Fibroblast of pulmonary artery (primary cell): ENCODE measurements at places on chromosomes 4 and X.

DNA sequence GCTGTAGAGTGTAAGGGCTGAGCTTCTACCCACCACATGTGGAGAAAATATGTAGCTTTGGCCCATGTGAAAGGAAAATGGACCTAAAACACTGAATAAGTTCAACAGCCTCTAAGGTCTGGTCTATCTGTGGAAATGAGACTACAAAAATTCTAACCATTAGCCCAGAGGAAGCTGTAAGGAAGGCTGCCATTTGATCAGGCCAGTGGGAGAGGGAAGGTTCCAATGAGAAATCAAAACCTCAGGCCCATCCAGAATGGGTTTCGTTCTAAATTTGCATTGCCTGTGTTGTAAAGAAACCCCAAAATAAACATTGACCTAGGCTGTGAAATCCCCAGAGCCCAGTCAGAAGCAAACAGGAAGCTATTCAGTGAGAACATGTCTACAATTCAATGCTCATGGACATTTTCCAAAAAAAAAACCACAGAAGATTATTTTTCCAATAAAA lies 320.4 kb upstream of the SLC7A11 start:
- DNase-seq = peak; percentile 71

- DNase-seq = peak; percentile 67
These were observed 126.8 kb downstream of the KLHL8 start for GRCh38 chr4:87093443-87094123.

- no peak for DNase-seq
These were observed 197.4 kb upstream of the TBL1X start for GRCh38 chrX:9267415-9267814.

- no peak for DNase-seq
These were observed 270.3 kb upstream of the CTSO start for GRCh38 chr4:156223985-156224384.

DNA sequence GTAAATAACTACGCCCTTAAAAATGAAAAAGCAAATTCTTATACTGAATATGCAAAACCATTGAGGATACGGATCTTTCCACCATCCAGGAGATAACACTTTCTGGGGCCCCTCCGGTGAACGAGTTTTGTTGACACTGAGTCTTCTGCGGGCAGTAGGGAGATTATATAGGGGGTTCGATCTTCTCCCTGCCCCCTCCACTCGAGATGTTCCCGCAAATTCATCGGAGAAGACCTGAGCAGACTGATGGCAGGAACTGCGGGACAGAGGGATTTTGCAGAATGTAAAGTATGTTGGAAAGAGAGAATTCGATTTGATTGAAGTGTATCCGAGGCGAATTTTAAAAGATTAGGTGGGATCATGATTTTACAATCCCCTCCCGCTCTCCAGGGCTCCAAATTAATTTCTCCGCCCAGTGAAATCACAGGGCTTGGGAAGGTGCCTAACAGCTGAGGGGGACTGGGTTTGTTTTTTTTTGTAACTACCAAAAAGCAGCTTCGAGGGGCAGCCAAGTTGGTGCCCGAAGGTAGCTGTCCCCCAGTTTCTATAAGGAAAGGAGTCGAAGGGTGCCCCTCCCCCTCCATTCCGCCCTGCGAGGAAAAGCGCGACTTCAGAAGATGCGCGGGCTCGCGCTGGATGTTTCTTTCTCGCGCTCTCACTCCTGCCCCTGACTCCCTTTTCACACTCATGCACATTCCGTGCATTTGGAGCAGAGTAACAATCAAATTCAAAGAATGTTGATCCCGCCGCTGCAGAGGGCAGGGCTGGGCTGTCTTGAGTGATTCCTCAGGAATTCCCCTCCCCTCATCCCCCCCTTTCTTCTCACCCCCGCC lies 1.2 kb downstream of the TMEM255A start:
- no peak for DNase-seq

GRCh38 chr4:90226734-90227133 lies 99.5 kb downstream of the CCSER1 start:
- DNase-seq = no peak

- peak; percentile 1 for DNase-seq
These were observed 48.3 kb downstream of the RAI2 start for GRCh38 chrX:17812763-17813162.

DNA sequence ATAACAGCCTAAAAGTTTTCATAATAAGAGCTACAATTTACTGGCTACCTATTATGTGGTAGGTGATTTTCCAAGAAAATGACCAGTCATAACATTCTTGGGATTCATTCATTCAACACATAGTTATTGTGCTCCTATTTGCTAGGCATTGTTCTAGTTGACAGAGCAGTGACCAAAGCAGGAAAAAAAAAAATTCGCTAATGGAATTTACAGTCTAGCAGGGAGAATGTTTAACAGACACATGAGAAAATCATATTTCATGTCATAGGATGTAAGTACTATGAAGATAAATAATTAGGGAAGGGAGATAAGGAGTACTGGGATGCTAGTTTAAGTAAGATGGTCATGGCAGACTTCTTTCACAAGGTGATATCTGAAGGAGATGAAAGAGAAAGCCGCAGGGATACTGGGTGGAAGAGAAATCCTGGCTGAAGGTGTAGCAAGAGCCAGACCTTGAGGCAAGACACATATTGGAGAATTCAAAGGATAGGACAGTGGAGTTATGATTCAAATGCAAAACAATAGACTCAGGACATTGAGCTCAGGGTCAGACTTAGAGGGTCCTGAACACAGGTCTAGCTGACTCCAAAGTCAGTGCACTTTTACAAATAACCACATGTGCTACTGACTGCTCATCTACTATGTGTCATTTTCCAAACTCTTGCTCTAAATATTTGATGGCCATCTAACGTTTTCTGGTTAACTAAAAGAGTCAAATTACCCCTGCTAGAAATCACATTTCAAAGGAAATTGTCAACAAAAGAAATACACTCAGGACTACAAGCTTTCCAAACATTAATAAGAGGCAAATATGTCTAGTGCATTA lies 20.4 kb downstream of the SPCS3 start:
- DNase-seq = peak; percentile 8

GRCh38 chr4:176383273-176384077 lies 63.7 kb downstream of the SPCS3 start:
- peak; percentile 90 for DNase-seq

GRCh38 chr4:38387348-38387747 lies 276.7 kb upstream of the KLF3 start:
- DNase-seq = peak; percentile 94

DNA sequence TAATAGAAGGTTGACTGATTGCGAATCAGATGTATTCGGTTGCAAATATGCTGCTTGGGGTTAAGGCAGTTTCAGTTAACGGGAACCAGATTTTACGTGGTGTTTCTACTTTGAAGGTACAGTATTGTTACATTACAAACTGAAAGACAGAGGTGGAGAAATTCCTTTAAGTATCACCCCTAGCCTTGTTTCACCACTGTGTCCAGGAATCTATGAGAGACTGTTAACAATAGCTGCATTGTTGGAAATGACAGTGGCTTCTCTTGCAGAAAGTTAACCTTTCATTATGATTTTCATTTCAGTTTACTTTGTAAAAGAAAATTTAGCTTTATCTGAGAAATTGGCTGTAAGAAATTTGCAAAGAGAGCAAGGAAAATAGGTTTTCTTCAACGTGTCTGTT lies 2.6 kb downstream of the CDKL5 start:
- DNase-seq = no peak

GRCh38 chr4:73734530-73735001 lies 5.8 kb upstream of the CXCL8 start:
- peak; percentile 71 for DNase-seq

GRCh38 chrX:9651737-9652136 lies 113.9 kb downstream of the GPR143 start:
- DNase-seq = no peak

- DNase-seq = no peak
These were observed 1446.0 kb downstream of the FSTL5 start for GRCh38 chr4:160717848-160718247.

GRCh38 chr4:75016472-75016871 lies 83.6 kb downstream of the PARM1 start:
- DNase-seq = no peak

DNA sequence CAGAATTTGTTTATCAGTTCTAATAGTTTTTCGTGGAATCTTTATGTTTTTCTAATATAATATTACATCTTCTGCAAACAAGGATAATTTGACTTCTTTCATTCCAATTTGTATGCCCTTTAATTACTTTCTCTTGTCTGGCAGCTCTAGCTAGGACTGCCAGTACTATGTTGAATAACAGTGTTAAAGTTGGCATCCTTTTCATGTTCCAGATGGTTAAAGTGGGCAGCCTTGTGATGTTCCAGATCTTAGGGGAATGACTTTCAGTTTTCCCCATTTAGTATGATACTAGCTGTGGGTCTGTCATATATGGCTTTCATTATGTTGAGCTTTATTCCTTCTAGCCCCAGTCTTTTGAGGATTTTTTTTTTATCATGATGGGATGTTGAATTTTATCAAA lies 220.6 kb upstream of the WDFY3 start:
- no peak for DNase-seq

- peak; percentile 67 for DNase-seq
These were observed 465.4 kb downstream of the FAT4 start for GRCh38 chr4:125780164-125780563.

- no peak for DNase-seq
These were observed 30.2 kb downstream of the SPINK2 start for GRCh38 chr4:56791316-56791715.

DNA sequence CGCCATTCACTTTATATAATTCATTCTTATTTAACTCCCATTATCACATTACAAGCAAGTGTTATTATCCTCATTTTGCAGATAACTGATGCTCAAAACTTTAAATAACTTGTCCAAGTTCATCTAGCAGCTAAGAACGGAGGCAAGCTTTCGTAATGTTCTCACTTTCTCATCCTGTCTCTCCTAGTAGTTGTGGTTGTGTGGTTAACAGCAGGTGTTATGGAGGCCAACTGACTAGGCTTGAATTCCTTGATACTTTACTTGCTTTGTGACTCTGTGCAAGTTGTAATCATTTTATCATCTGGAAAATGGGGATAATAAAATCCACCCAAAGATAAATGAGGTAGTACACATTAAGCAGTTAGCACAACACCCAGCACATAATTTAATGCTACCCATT lies 109.9 kb upstream of the PTPN13 start:
- DNase-seq = no peak

DNA sequence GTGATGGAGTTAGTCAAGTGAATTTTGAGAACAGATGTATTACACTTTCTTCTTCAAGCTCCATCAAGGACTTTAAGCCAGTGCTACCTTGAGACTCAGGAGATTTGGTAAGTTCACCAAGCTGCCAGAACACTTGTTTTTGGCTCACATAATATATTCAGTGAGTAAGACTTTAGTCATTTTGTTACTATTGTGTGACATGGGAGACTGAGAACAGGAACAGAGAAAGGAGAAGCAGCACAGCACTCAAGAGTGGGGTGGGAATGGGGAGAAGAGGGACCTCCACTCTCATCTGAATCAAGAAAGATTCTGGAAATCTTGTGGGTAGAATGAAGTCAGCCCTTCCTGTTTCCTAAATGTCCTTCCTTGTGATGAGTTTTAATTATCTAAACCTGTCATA lies 87.3 kb upstream of the TET2 start:
- DNase-seq = no peak

DNA sequence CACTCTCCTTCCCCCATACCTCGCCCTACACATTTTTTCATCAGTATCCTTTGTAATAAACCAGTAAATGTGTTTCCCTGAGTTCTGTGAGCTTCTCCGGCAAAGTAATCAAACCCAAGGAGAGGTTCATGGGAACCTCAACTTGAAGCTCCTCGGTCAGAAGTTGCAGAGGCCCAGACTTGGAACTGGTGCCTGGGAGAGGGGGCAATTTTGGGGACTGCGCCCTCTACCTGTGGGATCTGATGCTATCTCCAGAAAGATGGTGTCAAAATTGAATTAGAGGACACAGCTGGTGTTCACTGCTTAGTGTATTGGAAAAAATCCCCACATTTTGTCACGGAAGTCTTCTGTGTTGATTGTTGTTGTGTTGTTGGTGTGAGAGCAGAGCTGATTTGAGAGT lies 70.6 kb downstream of the ATP11C start:
- DNase-seq = no peak

DNA sequence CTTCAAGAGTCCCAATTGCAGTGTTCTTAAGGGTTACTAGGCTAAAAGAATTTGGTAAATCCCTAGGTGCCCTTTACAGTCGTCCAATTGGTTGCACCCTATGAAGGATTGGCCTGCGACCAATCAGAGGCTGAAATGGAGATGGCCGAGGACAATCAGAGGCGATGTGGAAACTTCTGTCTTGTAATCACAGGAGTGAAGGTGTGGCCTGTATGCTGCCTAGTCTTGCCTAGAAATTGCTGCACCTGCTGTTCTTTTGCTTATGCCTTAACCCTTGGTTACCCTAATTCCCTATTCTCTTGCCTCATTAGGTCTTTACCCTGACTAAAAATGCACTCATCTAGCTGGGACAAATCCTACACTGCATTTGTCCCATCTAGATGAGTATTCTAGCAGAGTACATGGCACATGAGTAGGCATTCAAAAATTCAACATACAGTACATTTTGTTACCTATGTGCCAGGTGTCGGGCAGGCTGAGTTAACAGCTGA lies 1.0 kb upstream of the DCK start:
- no peak for DNase-seq

GRCh38 chrX:12249997-12250396 lies 111.7 kb downstream of the FRMPD4 start:
- DNase-seq = no peak

GRCh38 chr4:55884093-55884850 lies 30.8 kb downstream of the EXOC1 start:
- DNase-seq = no peak

DNA sequence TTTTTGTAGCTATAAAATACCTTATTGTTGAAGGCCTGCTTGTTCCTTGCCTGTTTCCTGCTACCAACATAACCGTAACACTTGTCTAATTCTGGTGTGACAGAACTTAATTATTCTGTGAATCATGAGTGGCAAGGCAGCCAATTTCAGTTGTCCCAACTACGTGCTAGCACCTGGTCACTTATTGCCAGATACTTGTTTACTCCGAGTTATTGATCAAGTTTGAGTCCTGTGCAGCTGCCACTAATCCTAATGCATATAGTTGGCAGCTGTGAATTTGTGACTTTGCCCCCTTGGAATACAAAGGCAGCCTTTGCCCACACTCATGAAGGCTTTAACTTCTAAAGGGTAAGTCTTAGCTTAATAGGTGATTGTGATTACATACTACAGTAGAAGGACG lies 7.8 kb upstream of the RNF128 start:
- DNase-seq = no peak

DNA sequence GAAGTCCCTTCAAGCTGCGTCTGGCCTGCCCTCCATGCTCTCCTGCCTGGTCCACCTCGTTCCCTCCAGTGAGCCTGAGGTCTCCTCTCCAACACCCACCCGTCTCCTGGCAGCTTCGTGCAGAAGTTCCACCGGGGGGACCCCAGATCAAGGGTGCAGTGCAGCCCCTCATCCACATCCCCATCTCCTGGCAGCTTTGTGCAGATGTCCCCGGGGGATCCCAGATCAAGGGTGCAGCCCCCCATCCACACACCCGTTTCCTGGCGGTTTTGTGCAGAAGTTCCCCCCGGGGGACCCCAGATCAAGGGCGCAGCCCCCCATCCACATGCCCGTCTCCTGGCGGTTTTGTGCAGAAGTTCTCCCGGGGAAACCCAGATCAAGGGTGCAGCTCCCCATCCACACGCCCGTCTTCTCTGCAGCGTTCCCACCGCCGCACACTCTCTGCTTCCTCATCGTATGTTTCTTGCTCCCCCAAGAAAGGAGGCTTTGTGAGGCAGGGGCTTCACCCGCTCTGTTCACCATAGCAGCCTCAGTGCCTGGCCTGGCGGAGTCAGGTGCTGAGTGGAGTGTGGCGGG lies 35.7 kb downstream of the PIGG start:
- no peak for DNase-seq
